NCI-H2081 treated with DMSO at 0.1 percent for 48 hours (cell line): ENCODE measurements at places on chromosomes 6 and 20.

DNA sequence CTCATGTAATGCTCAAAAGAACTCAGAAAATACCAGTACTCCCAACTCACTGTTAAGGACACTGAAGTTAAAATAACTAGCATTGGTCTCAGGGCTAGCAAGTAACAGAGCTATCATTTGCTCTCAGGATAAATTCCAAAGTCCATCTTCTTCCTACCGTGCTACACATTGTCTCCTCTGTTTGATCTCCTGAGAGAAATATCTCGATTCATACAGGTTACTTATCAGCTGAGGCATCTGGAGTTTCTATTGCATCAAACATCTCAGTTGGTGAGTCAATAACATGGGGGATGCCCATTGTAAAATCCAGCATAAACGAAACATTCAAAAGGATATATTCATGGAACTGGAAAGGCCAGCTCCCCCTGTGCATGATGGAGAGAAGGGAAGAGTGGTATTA lies 147.4 kb downstream of the BACH2 start:
- no peak for DNase-seq

GRCh38 chr6:146498309-146498708 lies 45.3 kb upstream of the RAB32 start:
- DNase-seq, result peak; percentile 28

- DNase-seq, result no peak
Observed at GRCh38 chr6:88164061-88164460, 2.1 kb downstream of the CNR1 start.

- DNase-seq, result no peak
Observed at GRCh38 chr20:2460752-2461424, 9.7 kb downstream of the SNRPB start.

- DNase-seq, result no peak
Observed at GRCh38 chr6:8545336-8545735, 110.0 kb upstream of the SLC35B3 start.

DNA sequence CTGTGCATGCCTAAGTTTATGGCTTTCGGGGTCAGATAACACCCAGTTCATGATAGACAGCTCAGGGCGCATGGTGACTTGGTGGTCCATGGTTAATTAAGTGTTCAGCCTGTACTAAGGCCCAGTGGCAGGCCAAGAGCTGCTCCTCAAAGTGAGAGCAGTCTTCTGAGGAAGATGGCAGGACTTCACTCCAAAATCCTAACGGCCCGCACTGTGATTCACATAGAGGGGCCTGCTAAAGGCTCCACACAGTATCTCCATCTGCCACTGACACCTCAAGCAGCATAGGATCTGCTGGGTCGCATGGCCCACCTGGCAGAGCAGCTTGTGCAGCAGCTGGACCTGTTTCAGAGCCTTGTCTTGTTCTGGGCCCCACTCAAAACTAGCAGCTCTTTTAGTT lies 10.6 kb upstream of the CST7 start:
- no peak for DNase-seq

DNA sequence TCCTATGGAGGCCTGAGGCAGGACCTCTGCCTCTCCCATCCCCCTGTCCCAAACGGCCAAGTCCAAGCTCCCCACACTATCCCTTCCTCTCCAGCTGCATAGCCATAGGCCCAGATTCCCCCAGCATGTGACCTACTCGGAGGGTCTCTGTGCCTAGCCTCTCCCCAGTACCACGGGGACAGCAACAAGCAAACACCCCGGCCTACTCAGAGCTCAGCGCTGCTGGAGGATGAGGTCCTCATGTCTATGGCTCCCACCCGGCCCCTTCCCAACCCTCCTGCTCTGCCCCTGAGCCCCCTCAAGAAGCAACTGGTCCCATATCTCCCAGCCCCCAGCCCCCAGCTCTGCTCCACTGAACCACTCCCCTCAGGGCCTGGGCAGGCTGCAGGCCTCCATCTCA lies 24.2 kb downstream of the RNASET2 start:
- no peak for DNase-seq

DNA sequence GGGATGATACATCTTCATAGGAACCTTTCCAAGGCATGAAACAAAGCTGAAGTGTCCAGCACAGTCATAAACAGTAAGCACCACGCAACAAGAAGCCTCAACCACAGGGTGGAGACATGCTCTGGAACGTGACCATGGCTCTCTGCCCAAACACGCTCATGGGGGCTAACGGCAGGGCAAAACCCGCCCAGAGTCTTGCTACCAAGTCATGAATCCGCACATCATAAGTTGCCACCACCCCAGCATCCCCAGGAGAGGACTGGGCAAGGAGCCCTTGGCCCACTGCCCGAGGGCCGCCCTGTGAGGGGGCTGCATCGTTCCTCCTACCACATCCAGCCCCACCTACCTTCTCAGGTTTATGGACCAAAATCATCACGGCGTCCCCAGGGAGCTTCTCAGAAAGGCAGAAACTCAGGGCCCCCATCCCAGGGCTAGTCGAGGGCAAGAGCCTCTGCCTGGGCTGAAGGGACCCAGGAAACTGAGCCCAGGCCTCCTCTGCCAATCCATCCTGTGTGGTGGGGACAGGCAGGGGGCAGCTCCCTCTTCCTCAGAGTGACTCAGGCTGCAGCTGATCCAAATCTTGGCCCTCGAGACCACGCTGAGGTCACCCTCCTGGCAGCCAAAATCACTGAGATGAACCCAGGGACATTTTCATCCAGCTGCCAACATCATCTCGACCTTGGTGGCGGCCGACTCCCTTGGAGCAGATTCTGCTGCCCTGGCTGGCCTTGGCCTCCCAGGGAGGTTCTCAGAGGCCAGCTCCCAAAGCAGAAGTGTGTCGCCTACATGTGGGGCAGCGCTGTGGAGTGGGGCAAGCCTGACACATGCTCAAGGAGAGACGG lies 42.6 kb downstream of the BMP7 start:
- DNase-seq, result no peak

- no peak for DNase-seq
Observed at GRCh38 chr6:36719126-36719525, 21.5 kb downstream of the RAB44 start.

DNA sequence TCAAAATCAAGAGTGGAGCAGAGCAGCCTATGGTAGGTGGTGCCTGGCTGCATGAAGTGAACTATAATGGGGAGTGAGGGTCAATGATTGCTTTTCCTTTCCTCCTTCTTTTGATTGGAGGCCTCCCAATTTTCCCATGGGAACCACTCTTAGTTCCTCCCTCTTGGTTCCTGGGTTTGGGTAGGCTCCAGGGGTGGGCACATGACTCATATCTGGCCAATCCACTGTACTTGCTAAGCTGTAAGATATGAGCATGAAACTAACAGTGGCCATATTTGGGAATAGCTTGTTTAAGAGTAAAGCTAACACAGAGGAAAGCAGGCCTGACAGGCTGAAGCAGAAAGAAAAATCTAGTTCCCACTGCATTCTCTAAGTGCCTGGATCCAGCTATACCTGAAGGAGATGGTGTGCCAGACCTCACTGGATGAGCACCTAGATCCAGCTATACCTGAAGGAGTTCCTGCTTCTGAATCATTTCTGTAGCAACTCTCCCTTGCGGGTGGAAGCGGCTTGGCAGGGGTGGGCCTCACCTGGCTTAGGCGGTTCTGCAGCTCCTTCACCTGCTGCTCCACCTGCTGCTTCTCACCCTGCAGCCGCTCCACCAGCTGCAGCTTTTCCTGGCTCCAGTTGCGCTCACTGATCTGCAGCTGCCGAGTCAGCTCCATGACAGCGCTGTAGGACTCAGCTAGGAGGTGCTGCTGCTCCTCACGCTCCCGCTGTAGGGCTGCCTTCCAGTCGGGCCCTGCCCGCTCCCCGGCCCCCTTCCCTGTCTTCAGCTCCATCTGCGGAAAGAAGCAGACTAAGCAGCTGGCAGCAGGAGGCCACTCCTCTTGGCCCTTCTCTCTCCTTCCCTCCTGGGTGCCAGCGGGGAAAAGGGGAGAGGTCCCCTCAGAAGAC lies 29.0 kb upstream of the DSN1 start:
- DNase-seq, result no peak

- DNase-seq, result no peak
Observed at GRCh38 chr6:97630604-97631003, 347.6 kb upstream of the MMS22L start.

GRCh38 chr6:166830185-166830890 lies 126.0 kb downstream of the RNASET2 start:
- no peak for DNase-seq

DNA sequence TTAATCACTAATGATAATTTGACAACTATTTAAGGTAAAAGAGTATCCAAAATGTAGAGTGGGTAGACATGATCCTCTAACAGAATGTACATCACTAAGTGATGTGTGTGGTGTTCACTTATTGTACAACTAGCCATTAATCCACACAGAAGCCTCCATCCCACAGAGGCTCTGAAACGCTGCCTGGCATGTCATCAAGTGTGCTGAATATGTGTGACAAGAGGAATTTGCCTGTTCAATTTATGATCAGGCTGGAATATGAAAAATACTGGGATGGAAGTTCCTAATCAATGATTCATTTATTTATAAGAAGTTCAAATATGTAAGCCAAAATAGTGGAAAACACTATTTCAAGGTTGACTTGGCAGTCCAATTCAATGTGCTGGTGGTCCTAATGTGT lies 72.4 kb downstream of the BACH2 start:
- no peak for DNase-seq

DNA sequence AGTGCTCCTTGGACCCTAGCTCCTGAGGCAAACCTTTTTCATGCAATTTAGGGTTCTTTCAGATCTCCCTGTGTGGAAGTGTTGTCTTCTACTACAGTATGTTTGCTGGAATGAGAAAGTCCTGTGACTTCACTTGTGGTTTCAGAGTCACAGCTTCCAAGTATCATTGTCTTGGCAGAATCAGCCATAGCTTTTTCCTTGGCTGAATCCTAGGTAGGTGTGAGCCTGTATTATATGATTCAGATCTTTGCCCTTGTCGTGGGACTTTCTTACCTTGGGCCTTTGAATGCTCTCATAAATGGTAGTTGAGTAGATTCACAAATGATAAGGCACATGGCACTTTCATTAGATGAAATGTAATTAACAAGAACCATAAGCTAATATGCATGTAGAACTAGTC lies 16.5 kb downstream of the CARMIL1 start:
- no peak for DNase-seq

DNA sequence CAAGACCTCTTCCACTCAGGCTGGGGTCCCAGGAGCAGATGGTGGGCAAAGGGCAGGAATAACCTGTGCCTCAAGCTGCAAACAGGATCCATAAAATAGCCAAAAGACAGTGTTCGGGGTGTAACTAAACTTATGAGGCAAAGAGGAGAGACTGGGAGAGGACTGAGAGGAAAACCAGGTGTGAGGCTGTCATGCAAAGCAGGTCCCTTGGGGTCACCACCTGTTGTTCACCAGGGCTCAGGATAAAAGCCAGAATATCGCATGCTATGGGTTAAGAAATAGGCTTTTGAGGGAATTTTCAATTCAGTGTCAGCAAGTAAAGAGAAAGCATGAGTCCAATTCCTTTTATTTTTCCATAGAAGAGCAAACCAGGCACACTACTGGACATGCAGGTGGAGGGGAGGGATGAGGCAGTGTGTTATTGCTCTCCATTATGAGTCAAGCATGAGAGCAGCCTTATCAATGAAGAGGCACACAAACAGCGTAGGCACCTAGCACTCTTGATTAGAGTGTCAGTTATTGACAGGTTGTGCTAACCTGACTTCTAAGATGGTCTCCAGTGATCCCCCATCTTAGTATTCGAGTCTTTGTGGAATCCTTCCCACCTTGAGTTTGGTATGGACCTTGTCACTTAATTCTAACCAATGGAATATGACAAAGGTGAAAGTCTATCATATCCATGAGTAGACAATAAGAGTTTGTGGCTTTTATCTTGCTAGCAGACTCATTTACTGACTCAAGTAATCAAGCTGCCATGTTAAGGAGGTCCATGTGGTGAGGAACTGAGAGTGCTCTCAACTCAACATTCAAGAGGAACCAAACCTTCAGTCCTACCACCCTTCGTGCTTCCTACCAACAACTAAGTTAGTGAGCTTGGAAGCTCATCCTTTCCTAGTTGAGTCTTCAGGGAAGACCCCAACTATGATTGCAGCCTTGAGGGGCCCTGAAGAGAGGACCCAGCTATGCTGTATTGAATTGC lies 18.8 kb downstream of the HLA-E start:
- no peak for DNase-seq
